ENCODE measurements at places on chromosomes 12 and 14.
A peak's percentile ranks its signal among the peaks of the same experiment; 100 is the strongest.

GRCh38 chr12:112299704-112300103 is 82.5 kb downstream of the HECTD4 start:
- no peak for DNase-seq

GRCh38 chr12:63397807-63398206 is 246.8 kb upstream of the AVPR1A start:
- no peak for DNase-seq

DNA sequence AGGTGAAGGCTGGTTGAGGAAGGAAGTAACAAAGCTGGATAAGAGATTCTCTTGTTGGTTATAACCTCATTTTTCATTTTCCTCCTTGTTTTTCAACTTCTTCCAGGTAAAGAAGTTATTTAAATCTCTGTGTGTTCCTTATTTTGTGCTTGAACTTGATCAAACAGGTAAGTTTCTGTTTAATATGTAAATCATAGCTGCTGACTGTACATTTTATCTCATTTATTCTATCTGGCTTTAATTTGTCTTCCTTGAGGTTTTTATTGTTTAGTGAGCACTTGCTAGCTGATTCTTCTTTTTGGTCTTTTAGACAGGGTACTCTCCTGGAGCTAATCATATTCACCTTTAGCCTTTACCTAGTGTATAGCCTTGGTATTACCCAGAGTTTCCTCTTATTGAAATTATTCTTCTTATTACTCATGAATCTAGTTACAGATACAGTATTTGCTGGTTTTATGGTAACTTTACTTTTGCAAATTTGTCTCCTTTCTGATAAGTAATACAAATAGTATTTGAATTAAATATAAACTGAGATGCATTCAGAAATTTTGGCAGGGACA is 42.4 kb downstream of the TXNRD1 start:
- DNase-seq = no peak

DNA sequence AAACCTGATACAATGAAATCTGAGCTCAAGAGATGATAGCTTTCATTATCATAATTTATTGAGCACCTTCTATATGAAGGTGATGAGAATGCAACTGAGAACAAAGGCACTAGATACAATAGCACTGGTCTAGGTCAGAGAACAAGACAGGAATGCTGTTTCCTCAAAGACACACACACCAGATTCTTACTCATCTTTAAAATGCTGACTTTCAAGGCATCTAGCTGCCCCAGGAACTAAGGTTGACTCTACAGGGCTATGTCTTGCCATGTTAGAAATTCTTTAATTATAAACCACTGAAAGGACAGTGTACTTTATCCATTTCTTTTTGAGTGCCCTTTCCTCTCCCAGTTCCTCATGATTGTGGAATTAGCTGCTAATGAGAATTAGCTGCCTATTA is 195.4 kb upstream of the RMST start:
- no peak for DNase-seq

GRCh38 chr14:104081951-104082464 is 3.5 kb upstream of the ASPG start:
- DNase-seq = no peak

- no peak for DNase-seq
These were observed 94.3 kb downstream of the C12orf42 start for GRCh38 chr12:103401421-103401820.

DNA sequence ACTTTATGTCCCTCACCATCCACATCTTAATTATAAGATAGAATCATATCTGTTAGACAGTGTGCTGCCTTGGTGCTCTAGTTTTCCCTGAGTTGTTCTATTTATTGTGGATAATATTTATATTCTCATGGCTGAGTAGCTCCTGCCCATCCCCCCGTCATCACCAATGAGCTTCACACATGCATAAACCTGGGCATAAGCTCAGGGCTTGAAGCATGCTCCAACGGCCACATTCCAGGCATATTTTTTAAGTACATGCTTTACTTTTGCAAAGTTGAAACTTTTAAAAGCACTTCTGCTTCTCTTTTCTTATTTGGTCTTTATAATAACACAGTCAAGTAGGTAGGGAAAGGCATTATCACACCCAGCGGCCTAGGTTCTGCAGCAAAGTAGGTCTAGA is 3.4 kb upstream of the FBXO34 start:
- no peak for DNase-seq

GRCh38 chr12:12717586-12718380 is 615 bp downstream of the CDKN1B start:
- peak; percentile 58 for DNase-seq

DNA sequence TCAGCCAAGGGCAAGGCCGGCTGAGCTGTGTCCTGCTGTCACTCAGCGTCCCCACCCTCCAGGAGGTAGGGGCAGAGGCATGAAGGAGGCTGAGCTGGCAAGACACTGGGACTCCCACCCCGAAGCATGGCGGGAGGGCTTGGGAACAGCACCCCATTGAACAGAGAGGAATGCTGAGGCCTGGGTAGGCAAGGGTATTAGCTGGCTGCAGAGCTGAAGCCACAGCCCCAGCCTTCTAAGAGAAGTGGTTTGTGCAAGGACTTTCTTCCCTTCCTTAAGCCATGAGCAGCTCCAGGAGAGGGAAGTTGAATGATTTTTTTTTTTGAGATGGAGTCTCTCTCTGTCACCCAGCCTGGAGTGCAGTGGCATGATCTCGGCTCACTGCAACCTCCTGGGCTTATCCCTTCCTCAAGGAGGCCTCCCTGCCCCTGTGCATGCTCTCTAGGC is 6.6 kb upstream of the CFAP73 start:
- DNase-seq = no peak

- DNase-seq = no peak
These were observed 117.8 kb downstream of the PLXNC1 start for GRCh38 chr12:94265966-94266745.

DNA sequence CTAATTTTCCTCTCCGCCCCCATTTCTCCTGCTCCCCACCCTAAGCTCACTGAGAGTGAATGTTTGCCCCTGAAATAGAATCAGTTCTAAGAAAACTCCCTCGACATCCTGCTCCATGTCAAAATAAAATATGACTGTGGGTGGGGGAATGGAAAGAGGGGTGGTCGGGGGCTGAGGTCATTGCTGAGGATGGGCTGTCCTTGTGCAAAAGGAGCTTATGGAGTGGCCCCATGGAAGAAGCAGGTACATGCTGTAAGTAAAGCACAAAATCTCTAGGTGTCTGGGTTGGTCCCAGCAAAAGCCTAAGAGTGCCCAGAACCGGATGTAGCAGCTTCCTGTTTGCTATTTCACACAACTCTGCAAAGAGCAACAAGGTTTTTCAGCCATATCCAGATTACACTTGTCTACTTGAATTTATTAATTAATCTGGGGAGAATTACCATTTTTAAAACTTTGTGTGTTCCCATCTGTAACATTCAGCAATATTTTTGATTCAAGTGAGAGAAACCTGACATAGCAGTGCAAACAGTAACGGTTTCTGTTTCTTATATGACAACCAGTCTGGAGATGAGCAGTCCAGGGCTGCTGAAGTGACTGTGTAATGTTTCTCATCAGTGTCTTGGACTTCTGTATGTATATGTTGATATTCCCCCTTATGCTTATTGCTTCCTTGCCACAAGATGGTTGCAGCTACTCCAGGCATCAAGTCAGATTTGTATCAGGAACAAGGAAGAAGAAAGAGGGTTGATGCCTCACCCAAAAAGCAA is 40.4 kb upstream of the GZMB start:
- DNase-seq = no peak

DNA sequence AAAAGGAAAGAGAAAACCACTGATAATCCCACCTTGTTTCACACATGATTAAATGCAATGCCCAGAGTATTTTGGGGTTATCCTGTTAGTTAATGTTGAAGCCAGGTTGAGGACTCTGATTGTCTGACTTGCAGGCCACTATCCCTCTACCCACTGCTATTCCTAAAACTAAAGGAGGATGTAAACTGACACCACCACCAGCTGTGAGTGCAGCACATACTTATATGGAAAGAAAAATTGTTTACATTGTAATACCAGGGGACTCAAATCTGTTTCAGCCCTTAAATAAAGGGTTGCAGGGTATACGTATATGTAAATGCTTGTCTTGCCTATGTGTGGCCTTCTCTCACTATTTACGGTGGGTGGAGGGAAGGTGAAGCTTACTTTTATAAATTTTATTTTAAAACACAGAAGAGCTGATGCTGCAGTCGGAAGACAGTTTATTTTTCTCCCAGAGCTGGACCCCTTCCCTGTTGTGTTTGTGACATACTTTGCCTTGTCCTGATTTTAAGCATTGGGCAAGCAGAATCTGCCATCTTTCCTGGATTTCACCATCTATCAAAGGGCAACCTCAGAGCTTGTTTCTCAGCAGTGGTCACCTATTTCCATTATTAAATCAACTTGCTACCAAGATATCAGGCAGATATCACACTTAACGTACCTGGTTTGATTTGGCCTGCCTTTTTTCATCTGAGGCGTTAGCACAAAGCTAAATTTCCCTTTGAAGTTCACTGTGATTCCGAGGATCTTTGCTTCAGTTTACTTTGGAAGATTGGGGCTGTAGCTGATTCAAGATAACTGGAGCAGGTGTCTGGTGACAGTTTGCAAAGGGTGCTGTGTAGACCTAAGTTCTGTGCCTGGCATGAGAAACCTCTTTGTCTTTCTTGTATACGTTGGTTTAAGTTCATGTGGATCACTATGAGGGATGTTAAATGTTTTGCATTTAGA is 25.2 kb downstream of the DAAM1 start:
- no peak for DNase-seq

DNA sequence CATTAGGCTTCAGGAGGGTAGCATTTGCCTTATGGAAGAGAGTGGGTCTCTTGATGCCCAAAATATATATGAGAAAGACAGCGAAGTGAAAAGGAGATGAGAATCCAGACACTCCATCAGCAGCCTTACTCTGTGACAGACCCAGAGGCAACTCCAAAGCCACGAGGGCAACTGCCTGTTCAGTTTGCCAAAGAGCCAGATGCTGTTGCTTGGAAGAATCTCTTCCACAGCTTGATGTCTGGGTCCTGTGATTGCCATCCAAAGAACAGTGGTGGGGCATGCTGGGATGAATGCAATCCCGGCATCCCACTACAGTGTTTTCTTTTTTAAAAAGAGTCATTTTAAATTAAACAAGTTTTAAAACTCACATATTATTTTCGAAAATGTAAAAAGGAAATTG is 10.9 kb upstream of the OTX2 start:
- no peak for DNase-seq

- DNase-seq = no peak
These were observed 8.2 kb downstream of the ACTR6 start for GRCh38 chr12:100208834-100209233.

- DNase-seq = no peak
These were observed 62.3 kb upstream of the EGLN3 start for GRCh38 chr14:34012978-34013720.

GRCh38 chr12:113136128-113136989 is 798 bp upstream of the RASAL1 start:
- peak; percentile 68 for DNase-seq

DNA sequence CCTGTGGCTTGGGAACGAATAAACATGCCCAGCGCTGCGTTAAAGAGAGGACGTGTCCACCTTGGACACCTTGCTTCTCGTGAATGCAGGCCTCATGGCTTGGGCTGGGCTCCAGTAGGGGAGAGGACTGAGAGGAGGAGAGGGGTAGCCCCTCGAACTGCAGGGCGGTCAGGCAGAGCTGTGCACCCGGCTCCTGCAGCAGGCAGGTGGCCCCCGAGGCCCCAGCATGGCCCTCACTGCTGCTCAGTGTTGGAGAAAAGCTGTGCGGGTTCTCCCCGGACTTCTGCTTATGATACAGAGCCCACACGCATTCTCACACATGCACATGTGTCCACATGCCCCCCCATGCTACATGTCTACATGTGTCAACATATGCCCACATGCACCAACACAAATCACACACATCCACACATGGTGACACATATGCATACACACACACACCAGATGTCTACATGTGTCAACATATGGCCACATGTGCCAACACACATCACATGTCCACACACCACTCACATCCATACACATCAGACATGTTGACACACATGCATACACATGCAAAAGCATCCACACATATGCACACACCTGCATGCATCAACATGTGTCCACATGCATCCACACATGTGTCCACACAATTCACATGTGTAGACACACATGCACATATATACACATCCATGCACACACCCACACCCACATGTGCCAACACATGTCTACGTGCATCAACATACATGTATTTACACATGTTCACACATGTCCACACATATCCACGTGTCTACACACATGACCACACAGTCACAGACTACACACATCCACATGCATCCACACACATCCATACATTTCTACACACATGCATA is 3.0 kb downstream of the ADGRD1 start:
- no peak for DNase-seq

DNA sequence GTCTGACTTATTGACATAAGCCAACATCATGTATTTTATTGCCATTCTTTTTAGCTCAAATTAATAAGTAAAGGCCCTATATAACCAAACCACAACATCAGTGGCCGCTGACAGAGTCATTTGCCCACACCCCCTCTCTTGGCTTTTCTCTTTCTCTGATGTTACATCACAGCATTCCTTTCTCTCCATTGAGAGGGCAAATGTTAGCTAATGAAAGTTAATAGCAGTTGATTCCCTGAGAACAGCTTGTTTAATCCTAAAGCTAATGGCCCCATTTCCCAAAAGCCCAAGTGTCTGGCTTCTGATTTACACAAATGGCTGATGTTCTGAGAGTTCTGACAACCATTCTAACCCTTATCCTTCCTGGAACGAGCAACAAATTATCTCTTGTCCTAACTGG is 308.8 kb downstream of the SNAPC1 start:
- DNase-seq = no peak

DNA sequence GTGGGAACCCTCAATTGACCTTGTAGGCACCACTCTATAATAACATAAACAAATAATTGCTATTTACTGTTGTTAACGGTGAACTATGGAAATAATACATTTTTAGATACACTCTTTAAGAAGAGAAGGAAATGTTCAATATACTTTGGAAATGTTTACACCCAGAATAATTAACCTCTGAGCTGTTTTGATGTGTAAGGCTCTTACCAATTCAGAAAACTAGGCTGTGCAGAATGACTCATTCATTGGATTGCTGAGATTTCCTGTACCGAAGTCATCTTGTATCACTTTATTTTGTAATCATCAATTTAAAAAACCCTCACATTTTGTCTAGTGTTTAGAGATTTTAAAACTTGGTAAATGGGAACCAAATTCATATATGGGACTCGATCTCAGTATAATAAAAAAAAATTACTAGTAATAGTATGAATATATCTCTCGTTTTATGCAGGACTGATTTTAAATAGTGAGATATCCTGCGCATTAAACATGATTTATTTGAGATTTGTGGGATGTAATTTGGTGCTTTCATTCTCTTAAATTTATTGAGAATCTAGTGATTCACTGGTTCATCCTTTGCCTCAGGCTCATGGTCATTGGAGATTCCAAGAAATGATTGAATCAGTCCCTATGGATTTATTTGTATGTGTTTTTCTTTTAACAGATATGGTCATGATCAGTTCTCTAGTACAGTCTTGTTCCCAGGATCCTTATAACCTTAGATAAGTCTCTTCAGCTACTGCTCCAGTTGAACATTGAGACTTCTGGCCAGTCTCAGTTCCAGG is 3.9 kb downstream of the SAMD4A start:
- DNase-seq = no peak

DNA sequence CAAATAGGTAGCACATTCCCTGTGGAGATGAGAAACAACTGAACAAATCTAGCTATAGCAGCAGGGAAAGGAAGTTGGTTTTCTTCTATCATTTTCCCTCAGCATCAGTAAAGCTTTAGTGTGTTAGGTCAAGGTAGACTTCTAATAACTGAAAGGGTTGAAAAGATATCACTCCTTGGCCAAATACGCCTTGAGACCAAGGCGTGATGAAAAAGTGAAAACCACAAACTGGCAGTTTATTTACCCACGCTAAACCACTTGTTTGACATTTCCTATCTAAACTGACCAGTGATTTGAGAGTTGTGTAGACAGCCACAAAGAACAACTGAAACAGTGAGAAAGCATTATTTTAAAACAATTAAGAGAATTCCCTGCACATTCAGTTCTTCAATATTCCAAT is 99.6 kb upstream of the SOX5 start:
- DNase-seq = no peak
